ENCODE measurements at places on chromosomes 2 and 18.

- DNase-seq = no peak
Observed at GRCh38 chr18:39523281-39523680, 1957.7 kb upstream of the CELF4 start.

- DNase-seq = no peak
Observed at GRCh38 chr2:234285541-234285940, 211.3 kb downstream of the ARL4C start.

GRCh38 chr18:57951999-57952774 is 91.8 kb upstream of the NEDD4L start:
- no peak for DNase-seq

DNA sequence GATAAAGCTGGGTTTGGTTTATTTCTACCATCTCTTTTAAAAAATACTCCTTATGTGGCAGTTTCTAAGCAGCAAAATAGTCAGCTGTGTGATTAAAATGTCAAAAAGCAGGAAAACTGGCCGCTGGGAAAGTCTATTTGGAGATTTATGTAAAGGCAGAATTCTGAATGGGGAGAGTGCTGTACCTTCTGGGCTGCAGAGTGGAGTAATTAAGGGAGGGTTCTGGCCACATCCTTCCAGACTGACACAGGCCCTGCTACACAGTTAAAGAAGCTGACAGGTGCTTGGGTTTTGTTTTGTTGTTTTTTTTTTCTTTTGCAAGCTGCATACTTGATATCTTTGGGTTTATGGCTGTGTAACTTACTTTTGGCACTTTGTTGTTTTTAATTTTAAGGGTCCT is 157.2 kb downstream of the WDSUB1 start:
- no peak for DNase-seq

DNA sequence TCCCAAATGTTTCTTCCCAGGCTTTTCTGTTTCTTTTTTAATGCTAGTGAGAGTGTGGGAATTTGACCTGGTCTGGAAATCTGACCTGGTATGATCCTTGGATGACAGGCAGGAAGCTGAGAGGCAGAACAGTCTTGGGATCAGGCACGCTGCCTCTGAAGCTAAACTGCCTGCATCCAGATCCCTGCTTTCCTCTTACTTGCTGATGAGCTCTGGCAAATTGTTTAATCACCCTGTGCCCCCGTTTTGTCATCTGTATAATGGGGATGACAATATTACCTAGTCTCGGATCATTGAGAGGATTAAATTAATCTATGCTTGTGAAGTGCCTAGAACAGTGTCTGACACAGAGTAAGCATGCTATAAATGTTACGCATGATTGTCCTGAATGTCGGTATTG is 3.3 kb downstream of the KLHL23 start:
- DNase-seq = no peak

DNA sequence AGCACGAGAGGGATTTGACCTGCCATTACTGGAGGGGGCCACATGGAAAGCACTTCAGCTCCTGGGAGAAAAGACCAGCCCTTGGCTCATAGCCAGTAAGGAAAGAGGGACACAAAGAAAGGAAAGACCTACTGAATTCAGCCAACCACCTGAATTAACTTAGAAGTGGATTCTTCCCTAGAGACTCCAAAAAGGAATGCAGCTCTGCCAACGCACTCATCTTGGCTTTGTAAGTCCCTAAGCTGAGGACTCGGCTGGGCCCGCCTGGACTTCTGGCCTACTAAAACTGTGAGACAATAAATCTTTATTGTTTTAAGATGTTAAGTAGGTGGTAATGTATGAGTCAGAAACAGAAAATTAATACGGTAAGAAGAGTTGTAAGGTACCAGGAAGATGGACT is 11.5 kb downstream of the ATF2 start:
- DNase-seq = no peak

DNA sequence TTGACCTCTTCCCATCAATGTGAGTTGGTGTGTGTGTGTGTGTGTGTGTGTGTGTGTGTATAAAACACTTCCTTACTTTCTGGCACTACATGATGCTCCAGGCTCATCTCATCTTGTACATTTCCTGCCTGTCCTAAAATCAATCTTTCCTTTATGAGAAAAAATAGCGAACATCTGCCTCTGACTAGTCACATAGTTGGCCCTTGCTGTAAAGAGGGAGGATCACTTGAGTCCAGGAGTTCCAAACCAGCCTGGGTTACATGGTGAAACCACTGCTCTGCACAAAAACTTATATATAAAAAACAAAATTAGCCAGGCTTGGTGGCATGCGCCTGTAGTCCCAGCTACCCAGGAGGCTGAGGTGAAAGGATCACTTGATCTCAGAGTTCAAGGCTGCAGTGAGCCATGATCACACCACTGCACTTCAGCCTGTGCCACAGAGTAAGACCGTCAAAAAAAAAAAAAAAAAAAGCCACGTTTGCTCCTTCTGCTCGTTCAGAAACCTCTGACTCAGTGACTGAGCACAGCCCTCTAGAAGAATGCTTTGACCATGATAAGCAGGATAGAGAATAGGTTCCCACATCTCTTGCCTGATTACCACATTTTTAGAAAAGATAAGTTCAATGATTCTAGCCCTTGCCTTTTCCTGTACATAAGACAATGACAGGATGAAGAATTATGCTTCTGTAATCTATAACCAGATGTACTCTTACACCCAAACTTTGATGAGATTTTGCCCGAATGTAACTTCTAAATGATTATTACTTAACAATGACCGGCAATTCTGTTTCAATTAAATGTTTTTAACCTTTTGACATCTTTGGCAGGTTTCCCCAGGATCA is 45.2 kb upstream of the ST3GAL5 start:
- no peak for DNase-seq

- no peak for DNase-seq
Observed at GRCh38 chr2:235413064-235413463, 80.8 kb upstream of the AGAP1 start.

GRCh38 chr2:144032566-144032965 is 487.4 kb downstream of the ZEB2 start:
- DNase-seq = no peak

GRCh38 chr2:109237792-109238191 is 108.8 kb downstream of the SH3RF3 start:
- no peak for DNase-seq

GRCh38 chr18:56929886-56930285 is 217.0 kb upstream of the BOD1L2 start:
- no peak for DNase-seq

- no peak for DNase-seq
Observed at GRCh38 chr2:102660070-102660469, 40.7 kb downstream of the SLC9A2 start.

GRCh38 chr2:46847185-46847710 is 68.4 kb downstream of the MCFD2 start:
- DNase-seq = no peak

DNA sequence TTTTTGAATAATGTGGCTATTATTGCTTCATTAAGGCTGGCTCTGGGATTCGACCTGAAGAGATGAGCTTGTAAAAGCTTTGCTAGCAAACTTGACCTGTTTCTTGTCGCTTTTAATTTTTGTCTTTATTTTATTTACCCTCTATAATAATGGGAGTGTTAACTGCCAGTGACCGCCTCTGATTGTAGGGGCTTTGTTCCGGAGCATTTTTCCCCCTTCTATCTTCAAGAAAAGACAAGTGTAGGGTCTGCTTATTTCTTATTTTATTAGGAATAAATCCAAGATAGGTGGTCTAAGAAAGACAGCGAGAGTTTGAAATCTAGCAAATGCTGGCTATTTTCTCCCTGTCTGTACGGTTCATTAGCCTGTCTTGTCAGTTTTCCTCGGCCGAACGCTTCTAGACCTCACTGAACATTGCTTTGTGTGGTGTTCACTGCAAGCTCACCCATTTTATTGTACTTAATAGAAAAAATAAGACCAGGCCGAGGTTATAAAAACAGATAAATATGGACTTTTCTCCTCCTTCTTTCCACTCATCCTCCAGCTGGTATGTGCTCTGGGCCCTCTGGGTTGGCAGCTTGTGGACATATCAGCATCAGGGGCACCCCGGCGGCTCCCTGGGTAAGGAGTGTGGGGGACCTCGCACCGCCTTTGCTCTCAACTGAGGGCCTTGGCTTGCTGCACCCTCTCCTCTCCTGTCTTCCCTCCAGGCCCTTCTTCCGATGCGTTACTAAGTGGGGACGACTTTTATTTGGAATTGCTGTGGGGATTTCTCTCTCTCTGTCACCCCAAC is 8.5 kb downstream of the MEIS1 start:
- DNase-seq = no peak

DNA sequence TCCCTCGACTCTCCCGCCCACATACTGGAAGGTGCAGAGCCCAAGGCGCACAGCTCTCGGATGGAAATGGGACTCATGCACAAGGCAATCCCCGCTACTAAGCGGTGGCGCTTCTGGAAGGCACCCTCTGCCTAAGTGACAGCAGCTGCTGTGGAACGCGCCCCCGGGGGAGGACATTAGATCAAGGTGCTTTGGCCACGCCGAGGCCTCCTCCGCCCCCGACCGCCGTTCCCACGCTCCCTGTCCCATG is 202 bp downstream of the MCEE start:
- DNase-seq = no peak
